Endodermal cell (in vitro differentiated cells): ENCODE measurements at places on chromosomes 6 and 20.

GRCh38 chr6:166050559-166050958 lies 117.1 kb downstream of the TBXT start:
- peak; percentile 70 for DNase-seq
- no peaks in the 10 kb centered on the region for H3K36me3 ChIP-seq
- no peaks in the 10 kb centered on the region for H3K27me3 ChIP-seq
- H3K4me3 ChIP-seq: no peak overlapping the region

GRCh38 chr6:136920671-136921380 lies 1.3 kb upstream of the SLC35D3 start:
- peaks cover 70% of the 10 kb centered on the region for H3K27me3 ChIP-seq
- H3K4me3 ChIP-seq: peak overlapping the region; percentile 79
- H3K36me3 ChIP-seq: no peaks in the 10 kb centered on the region
- H3K4me1 ChIP-seq: no peaks in the 10 kb centered on the region
- DNase-seq: peak; percentile 69

GRCh38 chr6:157570752-157571151 lies 189.8 kb downstream of the ZDHHC14 start:
- H3K4me1 ChIP-seq: no peaks in the 10 kb centered on the region
- H3K27ac ChIP-seq: no peak overlapping the region
- no peak for DNase-seq

DNA sequence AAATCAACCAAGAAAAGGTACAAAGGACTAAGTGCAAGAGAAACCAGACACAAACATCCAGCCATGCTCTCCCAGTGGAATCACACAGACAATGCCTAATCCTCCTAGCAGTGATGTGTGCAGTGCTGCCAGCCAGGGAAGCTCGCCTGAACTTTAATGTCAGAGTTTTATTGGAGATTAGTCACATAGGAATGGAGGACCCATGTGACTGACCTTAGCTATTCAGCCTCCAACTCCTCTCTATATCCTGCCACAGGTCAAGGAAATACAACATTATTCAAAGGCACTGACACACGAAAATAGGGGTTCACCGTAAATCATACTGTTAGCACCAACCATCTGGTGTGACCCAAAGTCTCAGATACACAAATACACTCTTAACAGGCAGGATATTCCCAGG lies 684.6 kb downstream of the DOK5 start:
- H3K4me3 ChIP-seq: no peak overlapping the region
- no peak overlapping the region for H3K27ac ChIP-seq

- no peaks in the 10 kb centered on the region for H3K36me3 ChIP-seq
- H3K4me3 ChIP-seq: no peak overlapping the region
- H3K4me1 ChIP-seq: peaks cover 4% of the 10 kb centered on the region
- DNase-seq: no peak
- H3K27ac ChIP-seq: no peak overlapping the region
Measured at GRCh38 chr6:146336191-146336590, 207.4 kb upstream of the RAB32 start.

DNA sequence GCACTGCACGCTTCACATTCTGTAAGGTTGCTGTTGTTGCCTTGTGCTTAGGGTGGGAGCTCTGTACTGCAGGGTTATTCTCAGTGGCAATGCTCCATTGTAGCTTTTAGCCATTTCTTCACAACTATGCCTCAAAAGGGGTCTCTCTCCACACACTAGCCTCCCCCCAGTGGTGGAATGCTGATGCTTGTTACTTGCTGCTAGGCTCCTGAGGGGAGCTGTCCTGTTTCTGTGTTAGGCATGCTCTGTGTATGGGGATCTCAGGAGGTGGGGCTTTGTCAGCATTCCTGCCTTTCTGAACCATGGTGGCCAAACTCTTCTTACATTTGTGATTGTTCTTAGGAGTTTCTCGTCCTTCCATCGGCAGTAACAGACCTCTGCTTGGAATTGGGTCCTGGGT lies 18.8 kb downstream of the TMEM170B start:
- no peak overlapping the region for H3K4me3 ChIP-seq
- no peaks in the 10 kb centered on the region for H3K36me3 ChIP-seq
- no peaks in the 10 kb centered on the region for H3K27me3 ChIP-seq
- peak; percentile 77 for DNase-seq
- H3K4me1 ChIP-seq: peaks cover 3% of the 10 kb centered on the region

- peak; percentile 98 for DNase-seq
- H3K4me1 ChIP-seq: peaks cover 3% of the 10 kb centered on the region
- H3K27me3 ChIP-seq: peaks cover 47% of the 10 kb centered on the region
- peak within 1 kb of the TSS; percentile 85 for H3K4me3 ChIP-seq
- H3K36me3 ChIP-seq: no peaks in the 10 kb centered on the region
Measured at GRCh38 chr20:10673842-10674683, at the start of gene JAG1. TSS of gene JAG1 (minus strand) at chr20:10673999. CDS start at chr20:10673530, 469 bp downstream.

DNA sequence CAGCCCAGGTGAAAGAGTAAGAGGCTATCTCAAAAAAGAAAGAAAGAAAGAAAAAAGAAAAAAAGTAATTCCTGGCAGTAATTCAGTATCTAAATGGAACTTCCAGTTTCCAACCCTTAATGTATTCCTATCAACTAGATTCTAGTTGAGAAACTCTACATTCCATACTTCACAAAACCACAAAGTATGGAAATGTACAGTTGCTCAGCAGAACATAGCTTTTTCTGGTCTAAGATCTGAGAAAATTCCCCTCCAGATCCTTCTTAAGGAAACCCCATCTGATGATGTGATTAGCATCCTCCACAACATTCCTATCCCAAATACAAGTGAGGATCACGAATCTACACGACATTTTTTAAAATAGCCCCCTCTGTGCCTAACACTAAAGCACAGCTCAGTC lies 3.6 kb downstream of the ARMH2 start:
- H3K4me1 ChIP-seq: no peaks in the 10 kb centered on the region
- DNase-seq: no peak
- H3K36me3 ChIP-seq: no peaks in the 10 kb centered on the region
- H3K27ac ChIP-seq: no peak overlapping the region
- no peaks in the 10 kb centered on the region for H3K27me3 ChIP-seq
- no peak overlapping the region for H3K4me3 ChIP-seq

DNA sequence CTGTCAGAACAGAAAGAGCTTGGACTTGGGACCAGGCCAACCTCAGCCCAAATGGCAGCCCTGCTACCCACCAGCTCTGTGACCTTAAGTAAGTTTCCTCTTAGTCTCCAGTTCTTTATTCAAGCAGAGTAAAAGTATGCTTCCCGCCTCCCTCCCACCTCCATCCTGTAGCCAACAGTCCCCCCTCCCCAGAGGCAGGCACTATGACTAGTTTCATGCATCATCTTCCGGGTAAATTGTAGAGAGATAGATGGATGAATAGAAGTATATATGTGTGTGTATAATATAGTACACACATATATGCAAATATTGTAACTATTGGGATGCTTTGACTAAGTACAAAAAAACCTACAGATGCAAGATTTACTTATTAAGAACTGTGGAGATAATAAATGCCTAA lies 39.5 kb upstream of the B4GALT5 start:
- no peak overlapping the region for H3K27ac ChIP-seq
- no peaks in the 10 kb centered on the region for H3K27me3 ChIP-seq
- no peak overlapping the region for H3K4me3 ChIP-seq
- no peaks in the 10 kb centered on the region for H3K36me3 ChIP-seq

- H3K27ac ChIP-seq: no peak overlapping the region
- DNase-seq: no peak
- H3K36me3 ChIP-seq: no peaks in the 10 kb centered on the region
- no peak overlapping the region for H3K4me3 ChIP-seq
- H3K4me1 ChIP-seq: no peaks in the 10 kb centered on the region
Measured at GRCh38 chr6:17361013-17361412, 32.4 kb upstream of the CAP2 start.

DNA sequence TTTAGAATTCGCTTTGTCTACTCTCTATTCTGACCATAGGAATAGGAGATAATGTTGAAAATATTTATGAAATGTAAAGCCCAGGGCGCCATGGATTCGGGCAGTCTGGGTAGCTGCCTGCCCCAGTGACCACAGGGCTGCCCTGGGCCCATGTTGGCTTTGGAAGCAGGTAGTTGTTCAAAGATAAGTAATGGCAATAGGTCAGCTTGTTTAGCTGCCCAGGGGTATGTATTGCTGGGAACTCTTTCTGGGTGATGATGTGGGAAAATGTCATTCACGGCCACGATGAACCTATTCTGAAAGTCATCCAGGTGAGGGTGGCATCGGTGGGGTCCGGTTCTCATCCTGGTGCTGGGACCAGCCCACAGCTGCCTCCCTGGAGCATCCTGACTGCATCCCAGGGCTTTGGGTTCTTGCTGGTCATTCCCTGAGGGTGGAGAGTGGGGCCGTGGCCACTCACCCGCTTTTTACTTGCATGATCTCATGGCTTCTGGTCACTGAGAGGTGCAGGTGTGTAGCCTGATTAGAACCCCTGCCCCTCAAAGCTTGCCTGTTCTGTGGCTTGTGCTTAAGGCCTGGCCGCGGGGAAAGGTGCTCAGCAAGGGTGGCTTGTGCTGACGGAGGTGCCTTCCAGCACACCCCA lies 102.8 kb downstream of the ERMARD start:
- no peaks in the 10 kb centered on the region for H3K27me3 ChIP-seq
- no peaks in the 10 kb centered on the region for H3K4me1 ChIP-seq
- H3K4me3 ChIP-seq: no peak overlapping the region
- H3K36me3 ChIP-seq: no peaks in the 10 kb centered on the region
- DNase-seq: no peak

GRCh38 chr6:48037946-48038345 lies 73.1 kb downstream of the PTCHD4 start:
- H3K27me3 ChIP-seq: no peaks in the 10 kb centered on the region
- DNase-seq: no peak
- no peaks in the 10 kb centered on the region for H3K36me3 ChIP-seq
- H3K27ac ChIP-seq: no peak overlapping the region
- H3K4me3 ChIP-seq: no peak overlapping the region

DNA sequence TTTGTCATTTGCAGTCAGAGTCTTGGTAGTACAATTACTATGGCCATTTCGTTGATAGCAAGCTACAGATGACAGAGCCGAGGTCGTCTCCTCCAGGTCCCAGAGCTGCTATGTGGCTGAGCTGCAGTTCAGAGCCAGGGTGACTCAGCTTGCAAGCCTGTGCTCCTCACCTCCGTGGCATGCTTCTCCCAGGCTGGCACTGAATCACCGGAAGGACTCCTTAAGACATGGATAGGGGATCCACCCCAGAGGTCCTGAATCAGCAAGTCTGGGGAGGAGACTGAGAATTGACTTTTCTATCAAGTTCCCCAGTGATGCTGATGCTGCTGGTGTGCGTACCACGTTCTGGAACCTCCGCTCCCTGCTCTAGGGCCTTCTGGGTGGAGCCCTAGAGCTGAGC lies 291.2 kb downstream of the CDH26 start:
- no peak overlapping the region for H3K27ac ChIP-seq
- H3K4me1 ChIP-seq: no peaks in the 10 kb centered on the region

DNA sequence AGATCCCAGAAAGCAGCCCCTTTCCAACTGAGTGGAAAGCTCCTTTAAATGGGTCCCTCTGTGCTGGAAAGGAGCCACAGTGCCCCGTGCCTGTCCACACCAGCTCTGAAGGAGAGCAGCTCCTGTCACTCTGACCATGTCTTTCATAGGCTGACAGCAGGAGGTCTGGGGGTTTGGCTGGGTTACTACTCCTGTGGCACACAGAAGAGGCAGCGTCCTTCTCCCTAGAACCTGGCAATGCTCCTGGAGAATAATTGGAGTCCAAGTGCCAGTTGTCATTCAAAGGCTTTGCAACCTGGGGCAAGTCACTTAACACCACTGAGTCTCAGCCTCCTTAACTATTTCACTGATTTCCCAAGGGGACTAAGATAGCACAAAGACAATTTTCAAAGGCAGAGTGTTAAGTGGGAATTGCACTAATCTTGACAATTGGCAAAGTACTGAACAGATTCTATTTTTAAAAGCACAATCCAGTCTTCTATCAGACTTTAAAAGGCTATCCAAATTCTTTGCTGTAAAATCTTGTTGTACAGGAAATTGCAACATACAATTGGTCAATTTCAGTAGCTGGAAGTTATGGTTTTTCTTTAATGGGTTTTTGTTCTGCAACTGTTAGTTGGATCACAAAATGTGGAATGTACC lies 457.2 kb downstream of the KIF16B start:
- H3K27ac ChIP-seq: no peak overlapping the region
- H3K27me3 ChIP-seq: no peaks in the 10 kb centered on the region
- DNase-seq: peak; percentile 50

DNA sequence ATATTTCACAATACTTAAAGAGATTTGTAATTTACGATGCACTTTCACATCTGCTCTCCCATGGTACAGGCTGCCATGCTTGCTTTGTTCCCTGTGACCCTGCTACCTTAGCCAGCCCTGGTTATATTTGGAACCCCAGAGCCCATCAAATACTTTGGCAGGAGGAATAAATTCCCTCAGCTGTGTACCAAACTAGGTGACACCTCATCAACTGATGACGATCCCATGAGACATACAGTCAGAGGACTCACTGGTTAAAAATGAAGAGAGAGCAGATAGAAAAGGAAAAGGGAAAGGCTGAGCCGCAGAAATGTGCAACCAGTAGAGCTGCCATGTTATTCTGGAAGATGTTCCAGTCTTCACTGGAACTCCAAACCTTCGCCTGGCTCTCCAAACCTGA lies 120.0 kb downstream of the SIM1 start:
- H3K36me3 ChIP-seq: no peaks in the 10 kb centered on the region
- H3K4me1 ChIP-seq: peaks cover 18% of the 10 kb centered on the region
- no peak overlapping the region for H3K4me3 ChIP-seq
- no peaks in the 10 kb centered on the region for H3K27me3 ChIP-seq
- no peak overlapping the region for H3K27ac ChIP-seq
- no peak for DNase-seq

DNA sequence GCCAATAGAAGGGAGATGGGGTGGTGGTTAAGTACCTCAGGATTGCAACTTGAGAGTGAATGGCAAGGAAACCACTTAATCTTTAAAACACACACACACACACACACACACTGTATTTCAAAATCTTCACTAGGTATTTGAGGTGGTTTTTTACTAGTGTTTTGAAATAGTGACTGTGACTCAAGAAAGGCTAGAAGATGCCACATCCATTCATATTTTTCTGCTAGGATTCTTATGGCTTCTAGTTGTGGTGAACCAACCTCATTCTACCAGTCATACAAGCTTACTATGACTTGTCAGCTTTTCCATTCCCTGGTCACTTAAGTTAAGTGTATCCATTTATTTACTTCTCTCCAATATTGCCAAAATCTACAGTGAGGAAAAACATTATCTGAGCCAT lies 519.4 kb upstream of the JAG1 start:
- no peaks in the 10 kb centered on the region for H3K4me1 ChIP-seq
- no peaks in the 10 kb centered on the region for H3K36me3 ChIP-seq
- H3K27me3 ChIP-seq: no peaks in the 10 kb centered on the region
- DNase-seq: no peak

DNA sequence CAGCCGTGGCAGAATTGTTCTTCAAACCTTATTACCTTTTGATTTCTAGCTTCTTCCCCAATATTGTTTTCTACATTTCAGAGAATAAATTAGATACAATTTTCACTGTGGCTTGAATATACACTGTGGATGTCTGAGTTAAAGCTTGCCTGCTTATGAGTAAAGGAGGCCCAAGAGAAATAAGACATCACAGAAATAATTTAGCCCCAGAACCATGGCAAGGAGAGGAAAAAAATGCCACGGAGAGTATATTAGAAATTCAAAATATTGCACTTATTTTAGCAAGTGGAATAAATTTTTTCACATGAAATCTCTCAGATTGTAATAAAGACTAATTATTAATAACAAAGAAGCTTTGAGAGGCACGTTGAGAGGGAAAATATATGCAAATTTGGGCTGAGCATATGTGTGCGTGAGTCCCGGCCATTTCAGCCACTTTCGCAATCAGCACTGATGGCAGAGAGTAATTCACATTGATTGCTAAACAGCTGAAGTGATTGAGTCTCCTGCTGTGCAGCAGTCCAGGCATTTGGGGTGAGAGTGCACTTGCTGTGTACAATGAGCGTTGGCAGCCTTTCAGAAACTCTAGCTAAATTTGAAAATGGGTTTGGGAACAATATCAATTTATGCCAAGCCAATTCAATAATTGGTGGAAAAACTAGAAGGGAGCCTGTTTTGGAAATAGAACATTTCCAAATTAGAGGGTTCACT lies 596.0 kb downstream of the EPM2A start:
- H3K27me3 ChIP-seq: no peaks in the 10 kb centered on the region
- H3K36me3 ChIP-seq: no peaks in the 10 kb centered on the region
- peak overlapping the region; percentile 95 for H3K27ac ChIP-seq
